ENCODE measurements at places on chromosomes 2 and 18.

DNA sequence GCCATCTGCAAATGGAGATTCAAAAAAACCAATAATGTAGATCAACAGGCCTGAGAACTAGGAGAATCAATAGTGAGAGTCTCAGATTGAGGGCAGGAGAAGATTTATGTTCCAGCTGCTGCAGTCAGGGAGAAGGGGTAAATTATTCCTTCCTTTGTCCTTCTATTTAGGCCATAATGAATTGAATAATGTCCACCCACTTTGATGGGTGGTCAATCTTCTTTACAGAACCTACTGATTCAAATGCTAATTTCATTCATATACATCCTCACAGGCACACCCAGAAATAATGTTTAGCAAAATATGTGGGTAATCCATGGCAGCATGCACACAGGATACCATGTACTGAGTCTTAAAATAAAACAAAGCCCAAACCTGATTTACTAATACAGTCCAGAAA, 695.3 kb upstream of the REG3G start:
- DNase-seq, result no peak

DNA sequence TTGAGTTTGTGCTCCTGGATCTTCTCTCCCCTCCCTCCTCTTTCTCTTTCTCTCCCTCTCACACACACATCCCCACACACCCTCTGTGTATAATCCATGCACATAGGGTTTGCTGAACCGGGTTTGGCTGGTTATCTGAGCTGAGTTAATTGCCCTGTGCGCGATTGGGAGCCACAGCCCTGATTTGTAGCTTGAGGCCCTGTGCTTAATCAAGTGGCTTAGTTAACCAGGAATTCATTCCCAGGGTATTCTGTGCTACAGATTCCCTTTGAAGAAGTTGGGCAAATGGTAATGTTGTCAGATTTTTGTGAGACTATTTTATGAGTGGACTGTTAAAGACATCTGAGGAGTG, 6.2 kb downstream of the PARD3B start:
- no peak for DNase-seq

DNA sequence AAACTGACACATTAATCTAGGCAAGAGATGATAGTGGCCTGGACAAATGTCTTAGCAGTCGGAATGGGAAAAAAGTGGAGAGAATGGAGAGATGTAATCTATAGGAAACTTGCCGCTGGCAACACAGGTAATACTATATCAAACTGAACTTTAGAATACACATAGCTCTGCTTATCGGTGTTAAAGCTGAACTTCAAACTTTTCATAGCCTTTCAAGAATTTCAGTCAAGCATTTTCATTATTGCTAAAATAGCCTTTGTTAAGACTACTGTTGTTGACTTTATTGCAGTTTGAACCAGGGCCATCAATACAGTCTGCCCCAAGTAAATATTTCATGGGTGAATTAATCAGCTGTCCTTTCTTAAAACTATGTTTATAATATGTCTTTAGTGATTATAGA, 12.9 kb upstream of the CHST9 start:
- DNase-seq, result no peak

DNA sequence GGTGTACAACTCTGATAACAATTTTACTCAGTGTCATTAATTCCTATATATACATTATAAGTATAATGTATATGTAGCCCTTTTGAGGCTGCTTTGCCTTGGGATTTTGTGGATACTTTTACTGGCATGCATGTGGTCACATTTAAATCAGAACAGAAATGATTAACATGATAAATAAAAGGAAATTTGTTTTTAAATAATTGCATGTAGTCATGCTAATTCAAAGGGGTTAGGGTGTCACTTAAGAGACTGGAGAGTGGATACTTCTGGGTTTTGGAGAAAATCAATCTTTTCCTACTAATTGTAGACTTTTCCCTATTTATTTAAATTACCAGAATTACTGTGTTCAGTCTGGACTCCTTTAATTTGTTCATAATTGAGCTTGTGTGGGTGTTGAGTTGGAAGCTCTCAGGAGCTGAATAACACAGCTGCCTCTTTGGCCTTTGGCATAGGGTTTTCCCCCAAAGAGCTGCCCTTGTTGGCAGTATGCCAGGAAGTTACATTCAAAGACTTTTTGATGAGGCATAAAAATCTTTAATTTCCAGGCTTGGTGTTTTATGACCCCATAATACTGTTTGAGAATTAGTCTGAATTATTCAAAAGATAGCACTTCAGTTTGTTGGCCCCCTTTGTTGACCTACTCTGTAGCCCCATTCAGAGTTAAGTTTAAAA, 484.7 kb upstream of the NRP2 start:
- no peak for DNase-seq

DNA sequence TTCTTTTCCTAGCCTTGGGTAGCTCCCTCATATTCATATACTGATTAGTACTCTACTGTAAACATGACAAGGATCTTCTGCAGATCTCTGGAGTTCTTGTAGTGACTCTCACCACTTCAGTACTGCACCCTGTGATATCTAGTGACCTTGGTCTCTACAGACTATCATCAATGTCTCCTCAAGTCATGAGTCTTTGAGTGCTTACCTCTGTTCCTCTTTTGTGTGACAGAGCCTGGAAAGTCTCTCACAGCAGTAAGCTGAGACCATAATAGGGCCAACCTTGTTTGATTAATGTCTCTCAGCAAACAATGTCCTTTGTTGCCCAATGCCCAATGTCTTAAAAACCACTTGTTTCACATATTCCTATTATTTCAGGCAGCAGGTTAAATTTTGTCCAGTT, 34.2 kb upstream of the BAZ2B start:
- no peak for DNase-seq

DNA sequence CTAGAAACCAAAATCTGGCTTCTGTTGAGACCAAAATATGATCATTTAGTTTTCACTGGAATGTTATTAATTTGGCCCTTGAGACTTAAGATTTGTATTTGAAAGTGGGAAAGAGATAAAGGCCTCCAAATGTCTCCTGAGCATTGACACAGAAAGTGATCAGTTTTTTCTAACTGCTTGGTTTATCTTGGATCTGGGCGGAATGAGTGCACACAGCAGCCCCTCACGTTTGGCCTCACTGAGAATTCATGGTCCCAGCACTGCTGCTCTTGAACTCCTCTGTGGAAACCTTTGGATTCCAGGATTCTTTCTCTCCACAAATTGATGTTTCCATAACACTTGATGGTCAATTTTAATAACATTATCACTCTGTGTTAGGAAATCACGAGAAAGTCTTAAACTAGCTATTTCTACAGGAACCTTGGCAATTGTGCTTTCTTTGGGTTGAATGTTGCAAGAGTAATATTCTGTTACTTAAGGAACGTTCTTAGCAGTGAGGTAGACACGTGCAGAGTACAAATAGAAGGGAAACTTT, 180.3 kb upstream of the BCL2L11 start:
- no peak for DNase-seq

DNA sequence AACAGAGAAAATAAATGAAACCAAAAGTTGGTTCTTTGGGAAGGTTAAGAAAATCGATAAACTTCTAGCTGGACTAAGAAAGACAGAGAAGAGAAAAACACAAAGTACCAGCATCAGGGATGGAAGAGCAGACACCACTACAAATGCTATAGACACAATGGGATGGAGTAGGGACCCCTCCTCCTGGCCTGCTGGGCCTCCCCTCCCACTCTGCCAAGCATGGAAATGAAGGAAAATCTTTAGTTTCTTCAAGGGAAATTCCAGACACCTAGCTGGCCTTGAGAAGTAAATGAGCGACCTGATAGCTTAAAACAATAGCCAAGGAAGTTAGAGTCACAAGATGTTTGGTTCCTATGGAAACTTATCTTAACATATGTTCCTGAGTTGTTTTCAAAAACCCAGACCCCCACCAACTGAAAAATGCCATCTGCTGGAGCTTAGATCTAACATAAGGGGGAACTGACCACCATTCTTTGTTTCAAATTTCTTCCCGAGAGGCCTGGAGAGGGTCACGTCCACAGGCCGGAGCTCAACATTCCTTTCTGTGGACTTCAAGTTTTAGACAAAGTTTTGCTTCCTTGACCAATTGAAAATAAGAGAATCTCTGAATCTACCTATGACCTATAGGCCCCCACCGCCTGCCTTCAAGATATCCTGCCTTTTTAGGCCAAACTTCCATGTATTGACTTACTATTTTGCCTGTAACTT, 101.9 kb downstream of the BIN1 start:
- DNase-seq, result peak; percentile 88

- no peak for DNase-seq
Observed at GRCh38 chr2:97870396-97870843, 125.3 kb downstream of the TMEM131 start.

DNA sequence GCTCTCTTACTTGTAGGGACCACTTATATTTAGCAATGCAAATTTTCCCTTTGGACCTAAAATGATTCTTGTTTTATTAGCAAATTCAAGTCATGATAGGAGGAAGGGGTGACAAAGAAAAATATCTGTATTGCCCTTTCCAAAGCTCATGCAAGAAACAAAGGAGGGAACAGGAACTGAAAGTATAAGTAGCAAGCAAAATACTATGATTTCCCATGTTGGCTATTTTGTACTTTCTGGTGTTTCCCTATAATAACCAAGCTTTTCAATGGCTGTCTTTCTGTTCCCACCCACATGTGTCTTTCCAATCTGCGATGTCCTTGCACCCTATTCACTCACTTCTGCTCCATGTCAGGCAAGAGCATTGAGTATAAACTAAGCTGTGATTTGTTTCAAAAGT, 279.7 kb downstream of the RNF144A start:
- DNase-seq, result no peak

DNA sequence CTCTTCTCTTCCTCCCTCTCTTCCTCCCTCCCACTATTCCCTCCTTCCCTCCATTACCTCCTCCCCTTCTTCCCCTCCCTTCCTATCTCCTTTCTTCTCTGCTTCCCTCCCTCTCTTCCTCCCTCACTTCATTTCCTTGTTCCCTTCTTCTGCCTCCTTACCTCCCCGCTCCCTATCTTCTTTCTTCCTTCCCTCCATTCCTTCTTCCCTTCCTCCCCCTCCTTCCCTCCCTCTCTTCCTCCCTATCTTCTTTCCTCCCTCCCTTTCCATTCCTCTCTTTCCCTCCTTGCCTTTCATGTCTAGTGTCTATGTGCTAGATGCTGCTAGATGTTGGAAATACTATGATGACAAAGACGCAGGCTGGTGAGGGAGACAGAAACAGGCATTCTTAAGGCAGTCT, 246.0 kb downstream of the TDRD15 start:
- DNase-seq, result no peak

GRCh38 chr2:155871940-155872339, 460.6 kb downstream of the NR4A2 start:
- DNase-seq, result no peak

- no peak for DNase-seq
Observed at GRCh38 chr2:41985573-41986095, 62.2 kb upstream of the PKDCC start.

DNA sequence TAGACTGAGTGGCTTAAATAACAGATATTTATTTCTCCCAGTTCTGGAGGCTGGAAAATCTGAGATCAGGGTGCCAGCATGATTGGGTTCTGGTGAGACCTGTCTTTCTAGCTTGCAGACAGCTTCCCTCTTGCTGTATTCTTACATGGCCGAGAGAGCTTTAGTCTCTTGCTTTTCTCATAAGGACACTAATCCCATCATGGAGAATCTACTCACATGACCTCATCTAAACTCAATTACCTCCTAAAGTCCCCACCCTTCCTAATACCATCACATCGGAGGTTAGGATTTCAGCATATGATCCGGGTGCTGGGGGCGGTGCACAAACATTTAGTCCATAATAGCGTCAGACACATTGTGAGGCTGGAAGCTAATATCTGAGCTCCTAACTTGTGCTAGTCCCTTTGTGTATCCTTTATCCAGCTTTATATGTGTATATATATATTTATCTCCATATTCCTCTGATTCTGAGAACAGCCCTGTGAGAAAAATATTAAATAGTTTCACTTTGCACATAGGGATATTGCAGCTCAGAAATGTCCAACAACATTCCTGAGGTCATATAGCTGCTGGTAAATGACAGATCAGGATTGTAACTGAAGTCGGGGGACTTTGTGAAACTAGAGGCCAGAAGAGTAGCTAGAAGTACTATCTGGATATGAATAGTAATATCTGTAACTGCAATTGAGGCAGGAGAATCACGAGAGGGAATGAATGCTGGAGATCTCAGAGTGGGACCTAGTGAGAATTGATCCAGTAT, 28.9 kb downstream of the MARCHF4 start:
- peak; percentile 37 for DNase-seq

- DNase-seq, result no peak
Observed at GRCh38 chr18:32244881-32245280, 55.0 kb downstream of the MEP1B start.

DNA sequence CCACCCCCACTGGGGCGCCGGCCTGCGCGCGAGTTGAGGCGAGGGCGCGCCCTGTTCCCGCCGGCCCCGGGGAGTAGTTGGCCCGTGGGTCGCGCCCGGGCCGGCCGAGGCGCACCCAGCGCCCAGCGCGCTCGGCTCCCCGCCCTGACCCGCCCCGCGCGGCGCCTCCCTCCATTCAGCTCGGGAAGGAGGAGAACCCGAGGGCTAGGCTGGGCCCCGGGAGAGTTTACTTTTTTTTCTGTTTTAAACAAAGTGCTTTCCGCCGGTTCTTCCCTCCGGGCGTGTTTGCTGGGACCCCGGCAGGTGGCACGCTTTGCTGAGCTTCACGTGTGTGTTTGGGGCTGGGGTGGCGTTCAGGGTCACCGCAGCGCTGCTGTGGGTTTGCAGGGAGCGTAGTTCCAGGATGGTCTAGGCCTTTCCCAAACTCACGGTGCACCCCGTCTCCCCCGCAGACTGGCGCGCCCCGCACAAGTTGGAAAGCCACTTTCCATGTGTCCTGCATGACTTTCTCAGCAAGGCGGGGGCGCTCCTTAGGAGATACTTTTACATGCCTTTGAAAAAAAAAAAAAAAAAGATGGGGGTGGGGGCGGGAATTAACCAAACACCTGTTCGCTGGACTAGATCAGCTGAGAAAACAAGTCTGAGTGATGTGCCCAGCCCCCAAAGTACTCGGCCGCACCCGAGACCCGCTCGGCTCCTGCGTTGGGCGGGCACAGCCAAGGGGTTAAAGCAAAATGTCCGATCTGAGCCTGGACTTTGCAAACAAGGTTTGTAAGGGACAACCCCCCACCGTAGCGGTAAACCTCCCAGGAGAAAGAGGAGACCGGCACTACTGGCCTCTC, 825 bp downstream of the ITGA6 start:
- no peak for DNase-seq

DNA sequence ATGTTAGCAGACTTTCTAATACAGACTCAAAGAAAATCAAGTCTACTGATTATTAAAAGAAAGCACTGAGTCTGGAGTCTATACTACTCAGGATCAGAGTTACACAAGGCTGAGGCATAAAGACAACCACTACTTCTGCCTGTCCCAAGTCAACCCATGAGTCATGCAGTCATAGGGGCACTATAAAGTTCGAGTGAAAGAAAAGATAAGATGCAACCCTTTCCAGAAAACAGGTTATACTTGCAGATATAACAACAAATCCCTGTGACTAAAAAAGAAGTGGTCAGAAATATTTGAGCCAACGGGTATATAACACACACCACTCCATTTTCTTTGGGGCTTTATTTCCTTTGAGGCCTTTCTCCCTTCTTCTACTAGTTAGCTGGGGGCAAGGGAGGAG, 18.6 kb upstream of the SCRN3 start:
- DNase-seq, result no peak
